ENCODE measurements at places on chromosomes 3 and 15.

DNA sequence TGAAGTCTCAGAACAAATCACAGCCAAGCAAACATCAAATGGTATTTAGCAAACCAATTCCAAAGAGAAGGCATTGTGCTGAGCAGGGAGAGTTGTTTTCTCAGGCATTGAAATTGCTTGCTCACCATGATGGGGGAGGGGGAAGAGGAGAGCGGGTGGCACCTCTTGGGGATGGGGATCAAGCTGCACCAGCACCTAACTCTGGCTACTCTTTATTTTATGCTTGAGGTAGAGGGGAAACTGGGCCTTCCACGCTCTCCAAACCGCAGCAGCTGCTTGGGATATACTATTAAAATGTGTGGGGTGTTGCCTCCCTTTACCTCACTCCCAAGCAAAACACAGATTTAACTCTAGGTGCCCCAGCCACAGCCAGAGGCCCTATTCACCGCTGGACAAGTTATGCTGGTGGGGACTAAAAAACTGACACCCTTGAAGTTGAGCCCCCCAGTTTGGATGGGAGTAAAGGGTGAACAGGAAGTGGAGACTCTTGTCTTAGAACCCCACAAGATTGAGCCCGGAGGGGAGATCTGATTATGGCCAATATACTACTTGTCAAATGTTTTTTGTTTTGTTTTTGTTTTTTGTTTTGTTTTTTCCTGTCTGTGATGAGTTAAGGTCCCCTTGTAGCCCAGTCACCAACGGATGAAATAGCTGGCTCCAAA lies 5.0 kb upstream of the FOXB1 start:
- DNase-seq = no peak

GRCh38 chr3:96813134-96813819 lies 1.1 kb upstream of the EPHA6 start:
- DNase-seq = peak; percentile 75

GRCh38 chr3:52120556-52121463 lies 33.4 kb downstream of the POC1A start:
- no peak for DNase-seq

DNA sequence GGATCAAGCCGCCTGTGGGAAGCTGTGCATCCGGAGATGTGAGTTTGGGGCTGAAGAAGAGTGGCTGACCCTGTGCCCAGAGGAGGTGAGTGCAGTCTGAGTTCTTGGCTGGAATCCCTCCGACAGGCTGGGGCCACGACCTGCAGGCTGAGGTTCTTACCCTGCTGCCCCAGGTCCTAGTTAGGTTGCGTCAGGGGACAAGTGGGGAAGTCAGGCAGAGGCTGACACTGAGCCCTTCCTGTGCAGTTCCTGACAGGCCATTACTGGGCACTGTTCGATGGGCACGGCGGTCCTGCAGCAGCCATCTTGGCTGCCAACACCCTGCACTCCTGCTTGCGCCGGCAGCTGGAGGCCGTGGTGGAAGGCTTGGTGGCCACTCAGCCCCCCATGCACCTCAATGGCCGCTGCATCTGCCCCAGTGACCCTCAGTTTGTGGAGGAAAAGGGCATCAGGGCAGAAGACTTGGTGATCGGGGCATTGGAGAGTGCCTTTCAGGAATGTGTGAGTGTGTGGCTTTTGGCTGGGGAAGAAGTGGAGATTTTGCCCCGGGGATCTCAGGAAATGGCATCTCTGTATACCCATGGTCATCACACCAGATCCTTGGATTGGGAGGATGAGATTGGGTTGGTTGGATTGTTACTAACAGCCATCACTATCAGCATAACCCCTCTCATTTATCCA lies 1.3 kb downstream of the PPM1M start:
- no peak for DNase-seq

DNA sequence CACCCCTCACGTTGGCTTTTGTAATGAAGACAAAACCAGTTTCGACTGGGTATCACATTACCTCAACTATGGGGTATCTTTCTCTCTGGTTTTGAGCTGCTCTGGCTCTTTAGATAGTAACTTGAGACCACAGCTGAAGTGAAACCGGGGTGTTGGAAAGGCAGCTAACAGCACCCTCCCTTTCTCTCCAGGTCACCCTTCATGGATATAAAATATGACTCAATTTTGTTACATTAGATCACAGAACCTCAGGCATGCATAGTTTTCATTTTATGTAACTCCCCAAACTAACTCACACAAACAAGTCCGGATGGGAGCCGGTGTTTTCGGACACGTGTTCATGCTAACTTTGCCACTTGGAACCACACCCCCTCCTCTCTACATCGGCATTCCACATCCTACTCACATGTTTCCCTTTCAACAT lies 90.7 kb downstream of the NR2F2 start:
- DNase-seq = no peak

GRCh38 chr15:83844742-83845141 lies 190.8 kb downstream of the ADAMTSL3 start:
- DNase-seq = no peak

DNA sequence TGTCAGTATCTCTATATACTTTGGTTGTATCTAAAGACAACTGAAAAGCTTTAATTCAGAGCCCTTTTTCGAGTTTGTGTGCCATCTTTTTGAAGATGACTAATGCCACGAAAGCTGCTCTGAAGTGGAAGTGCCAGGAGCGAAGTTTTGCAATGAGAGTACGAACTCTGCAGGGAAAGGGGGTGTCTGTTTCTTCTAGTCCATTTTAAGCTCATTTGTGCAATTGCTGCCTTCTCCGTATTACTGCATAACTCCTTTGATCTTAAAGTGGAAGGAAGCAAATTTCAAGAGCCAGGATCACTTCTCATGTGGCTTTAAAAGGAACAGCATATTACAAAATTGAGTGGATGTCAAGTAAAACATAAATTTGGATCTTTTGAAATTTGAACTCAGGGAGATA lies 245.3 kb downstream of the FEZF2 start:
- DNase-seq = no peak

- no peak for DNase-seq
These were observed 62.9 kb upstream of the FNDC3B start for GRCh38 chr3:171976526-171976925.

DNA sequence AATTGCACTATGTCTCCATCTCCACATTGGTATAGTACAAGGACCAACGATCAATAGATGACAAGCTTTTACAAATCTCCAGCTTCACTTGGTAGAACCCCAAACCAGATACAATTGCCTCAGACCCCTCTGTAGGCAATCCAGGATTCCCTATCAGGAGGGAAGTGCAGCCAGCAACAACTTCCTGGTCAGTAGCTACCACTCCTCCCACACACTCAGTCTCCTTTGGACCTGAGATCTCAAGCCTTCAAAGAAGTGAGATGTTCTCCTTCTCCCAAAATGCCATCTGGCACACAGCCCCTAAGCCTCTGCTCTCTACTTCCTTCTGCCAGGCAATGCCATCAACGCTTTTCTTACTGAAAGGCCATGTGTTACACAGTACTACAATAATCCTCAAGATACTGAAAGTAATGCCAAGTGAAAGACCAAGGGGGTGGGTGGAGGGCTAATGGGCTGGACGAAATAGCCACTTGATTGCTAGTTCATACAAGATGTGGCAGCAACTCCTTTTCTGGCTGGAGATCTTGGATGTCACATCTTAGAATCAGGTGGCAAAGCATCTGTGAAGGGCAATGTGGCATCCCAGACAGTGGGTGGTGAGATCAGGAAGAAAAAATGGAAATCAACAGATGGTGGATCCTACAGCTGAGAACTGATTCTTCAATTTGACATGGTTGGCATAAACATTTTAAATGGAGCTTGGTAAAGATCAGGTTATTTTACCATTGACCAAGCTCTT lies 75.3 kb upstream of the ACP3 start:
- no peak for DNase-seq

- DNase-seq = no peak
These were observed 22.1 kb downstream of the CLPX start for GRCh38 chr15:65163041-65163440.

DNA sequence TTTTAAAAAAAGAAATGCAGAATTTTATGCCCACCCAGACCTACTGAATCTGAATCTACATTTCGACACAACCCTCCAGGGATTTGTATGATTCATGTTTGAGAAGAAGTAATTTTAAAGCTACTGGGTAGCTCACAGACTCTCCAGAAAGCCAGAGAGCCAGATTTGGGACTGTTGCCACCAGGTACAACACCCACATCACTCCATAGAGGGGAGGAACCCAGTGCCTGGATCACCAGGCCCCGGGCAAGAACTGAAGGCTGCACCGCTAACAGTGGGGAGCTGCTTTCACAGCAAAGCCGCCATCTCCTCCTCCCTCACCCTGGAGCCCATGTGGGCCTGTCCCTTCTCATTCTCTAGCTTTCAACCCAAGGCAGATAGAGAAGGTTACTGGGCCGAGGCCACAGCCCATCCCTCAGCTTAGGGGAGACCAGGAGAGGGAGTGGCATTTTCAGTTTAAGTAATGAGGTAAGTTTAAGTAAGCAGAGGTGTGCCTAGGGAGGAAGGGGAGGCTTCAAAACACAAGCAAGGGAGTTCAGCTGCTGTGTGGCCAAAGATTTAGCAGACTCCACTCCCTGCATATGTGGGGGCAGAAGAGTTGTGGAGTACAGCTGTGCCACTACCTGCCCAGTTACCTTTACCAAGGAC lies 109.8 kb downstream of the IL12A start:
- DNase-seq = no peak

GRCh38 chr15:77494073-77494867 lies 73.6 kb downstream of the HMG20A start:
- no peak for DNase-seq

DNA sequence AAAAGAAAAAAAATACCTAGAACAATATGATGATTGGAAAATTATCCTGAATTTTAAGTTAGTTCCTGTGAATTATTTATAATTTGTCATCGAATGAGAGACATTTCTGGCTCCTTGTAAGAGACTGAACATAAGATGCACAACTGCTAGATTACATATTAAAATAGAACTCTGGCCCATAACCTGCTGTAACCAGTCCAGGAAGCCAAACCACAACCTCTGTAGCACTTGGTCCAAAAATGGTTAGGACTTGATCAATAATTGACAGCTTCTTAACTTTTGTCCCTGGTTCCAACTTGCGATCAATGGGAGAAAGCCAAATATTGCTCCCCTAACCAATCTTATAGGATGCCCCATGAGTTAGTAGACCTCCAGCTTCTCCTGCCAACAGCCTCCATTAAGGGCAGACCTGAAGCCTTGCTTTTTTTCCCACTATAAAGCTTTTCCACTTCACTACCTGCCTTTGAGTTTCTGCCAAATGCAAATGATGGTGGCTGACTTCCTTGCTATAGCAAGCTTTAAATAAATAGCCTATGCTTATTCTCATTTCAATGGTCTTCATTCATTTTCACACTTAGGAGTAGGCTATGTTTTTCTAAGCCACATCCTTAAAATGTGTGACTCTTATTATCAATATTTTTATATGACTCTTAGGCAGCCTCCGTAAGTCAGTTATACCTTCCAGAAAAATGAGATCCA lies 224.0 kb upstream of the ARHGEF26 start:
- DNase-seq = no peak

GRCh38 chr15:63805993-63806980 lies 27.5 kb downstream of the HERC1 start:
- no peak for DNase-seq

DNA sequence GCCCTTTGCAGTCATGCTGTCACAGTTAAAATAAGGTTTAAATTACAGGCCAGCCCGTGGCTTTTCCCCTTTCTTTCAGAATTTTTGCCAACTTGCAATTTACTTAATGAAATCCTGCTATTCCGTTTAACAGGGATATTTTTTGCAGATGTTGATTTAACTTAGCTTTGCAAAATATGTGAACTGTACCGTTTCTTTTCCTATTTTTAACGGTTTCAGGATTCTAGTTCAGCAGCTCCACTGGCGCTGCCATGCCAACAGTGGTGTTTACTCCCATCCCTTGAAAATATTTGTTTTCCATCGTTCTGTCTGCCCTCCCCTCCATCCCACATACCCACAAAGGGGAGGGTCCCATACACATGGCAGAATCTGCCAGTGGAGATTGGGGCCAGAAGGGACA lies 54.3 kb downstream of the SMAD6 start:
- no peak for DNase-seq

- no peak for DNase-seq
These were observed 1.4 kb upstream of the ROBO1 start for GRCh38 chr3:79769229-79769628.

- peak; percentile 32 for DNase-seq
These were observed 50.8 kb downstream of the GXYLT2 start for GRCh38 chr3:72938471-72939265.

DNA sequence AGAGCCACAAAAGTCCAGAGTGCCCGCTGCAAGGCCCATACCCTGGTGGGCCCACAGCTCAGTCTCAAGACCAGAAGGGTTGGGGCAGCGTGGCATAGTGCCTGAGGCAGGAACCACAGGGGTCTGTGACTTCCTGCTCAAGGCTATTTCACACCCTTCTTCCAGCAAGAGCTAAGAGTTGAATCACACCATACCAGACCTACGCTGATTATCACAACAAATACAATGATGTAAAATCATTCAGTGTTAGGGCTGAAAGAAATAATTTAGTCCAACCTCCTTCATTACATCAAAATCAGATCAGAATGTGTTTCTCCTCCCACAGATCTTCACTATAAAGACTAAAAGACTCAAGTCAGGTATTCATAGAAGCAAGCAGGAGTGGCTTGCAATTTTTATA lies 27.8 kb upstream of the ST8SIA2 start:
- no peak for DNase-seq

DNA sequence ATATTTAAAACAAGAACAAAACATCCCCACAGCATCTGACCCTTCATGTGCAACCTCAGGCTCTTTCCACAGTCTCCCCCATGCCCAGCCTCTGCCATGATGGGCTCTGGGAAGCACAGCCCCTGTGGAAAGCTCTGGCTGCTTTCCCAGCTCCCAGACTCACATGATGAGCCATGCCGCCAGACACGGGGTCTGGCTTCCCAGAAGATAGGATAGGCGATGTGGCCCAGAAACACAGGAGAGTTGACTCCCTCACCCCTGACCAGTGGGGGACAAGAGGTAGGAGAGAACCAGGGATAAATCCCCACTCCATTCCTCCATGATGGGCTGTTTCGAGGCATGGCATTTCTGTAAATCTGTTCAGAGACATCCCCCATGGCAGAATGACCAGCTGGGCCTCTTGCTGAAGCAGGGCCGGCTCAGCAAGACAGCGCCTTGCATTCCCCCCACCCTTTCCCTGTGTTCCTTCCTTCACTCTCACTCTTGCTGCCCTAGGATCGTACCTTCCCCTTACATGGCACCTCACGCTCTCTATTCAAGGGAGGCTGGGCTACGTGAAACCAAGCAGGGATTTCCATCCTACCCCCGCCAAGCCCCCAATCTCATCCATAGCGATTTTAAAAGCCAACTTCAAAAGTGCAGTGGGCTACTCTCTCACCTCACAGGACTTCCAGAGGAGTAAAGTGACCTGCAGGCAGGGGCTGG lies 192.4 kb downstream of the ABHD5 start:
- DNase-seq = no peak

DNA sequence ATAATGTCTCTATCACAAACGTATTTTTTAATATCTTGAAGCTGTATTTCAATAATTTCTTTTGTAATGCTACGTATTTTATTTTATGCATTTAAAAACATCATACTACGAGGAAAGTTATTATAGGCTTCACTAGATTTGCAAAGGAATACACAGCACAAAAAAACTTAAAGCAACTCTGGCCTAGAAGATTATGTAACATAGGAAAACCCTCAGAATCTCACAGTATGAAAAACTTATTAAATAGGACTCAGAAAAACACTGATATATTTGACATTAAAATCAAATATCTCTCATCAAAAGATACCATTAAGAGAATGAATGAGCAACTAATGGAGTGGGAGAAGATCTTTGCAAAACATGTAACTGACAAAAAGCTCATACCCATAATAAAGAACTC lies 63.7 kb downstream of the DMXL2 start:
- no peak for DNase-seq

GRCh38 chr15:29935296-29936004 lies 113.2 kb upstream of the TJP1 start:
- no peak for DNase-seq

Measured in RCC 7860 (cell line).